ENCODE measurements at places on chromosomes 3 and 15.

- DNase-seq, result no peak
Measured at GRCh38 chr3:119600732-119601131, 3.0 kb downstream of the PLA1A start.

DNA sequence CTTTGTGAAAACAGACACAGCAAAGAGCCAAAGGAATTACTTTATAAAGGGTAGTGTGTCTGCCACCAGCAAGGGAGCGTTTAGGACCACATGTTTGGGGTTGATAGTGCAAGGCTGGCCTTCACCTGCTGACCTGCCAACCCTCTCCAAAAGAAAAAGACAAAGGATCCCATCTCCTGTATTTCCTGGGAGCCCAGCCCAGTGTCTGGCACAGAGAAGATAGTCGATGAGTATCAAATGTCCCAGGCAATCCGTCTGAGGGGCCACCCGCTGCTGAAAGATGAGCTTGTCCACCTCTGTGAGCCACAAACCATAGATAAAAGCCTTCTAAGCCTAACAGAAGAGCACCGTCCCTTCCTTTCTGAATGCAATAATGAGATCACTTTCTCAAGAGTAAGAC lies 154.8 kb upstream of the CTNNB1 start:
- no peak for DNase-seq

GRCh38 chr15:56923174-56923591 lies 4.7 kb downstream of the TCF12 start:
- DNase-seq, result no peak

DNA sequence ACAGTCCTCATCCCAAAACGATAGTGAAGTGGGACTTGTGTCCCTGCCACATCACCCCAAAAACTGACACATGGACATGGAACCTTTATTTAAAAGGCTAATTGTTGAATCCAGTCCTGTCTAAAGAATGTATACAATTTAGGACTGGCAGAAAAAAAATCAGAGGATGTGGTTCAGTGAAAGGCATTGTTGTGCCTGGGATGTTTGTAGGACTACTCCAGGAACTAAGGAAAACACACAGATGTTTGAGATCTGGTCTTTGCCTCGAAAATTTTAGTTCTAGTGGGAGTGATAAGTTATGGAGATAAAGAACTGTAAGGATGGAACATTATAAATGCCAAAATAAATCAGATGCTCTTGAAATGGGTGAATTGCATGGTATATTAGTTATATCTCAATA lies 27.2 kb downstream of the VGLL4 start:
- no peak for DNase-seq

DNA sequence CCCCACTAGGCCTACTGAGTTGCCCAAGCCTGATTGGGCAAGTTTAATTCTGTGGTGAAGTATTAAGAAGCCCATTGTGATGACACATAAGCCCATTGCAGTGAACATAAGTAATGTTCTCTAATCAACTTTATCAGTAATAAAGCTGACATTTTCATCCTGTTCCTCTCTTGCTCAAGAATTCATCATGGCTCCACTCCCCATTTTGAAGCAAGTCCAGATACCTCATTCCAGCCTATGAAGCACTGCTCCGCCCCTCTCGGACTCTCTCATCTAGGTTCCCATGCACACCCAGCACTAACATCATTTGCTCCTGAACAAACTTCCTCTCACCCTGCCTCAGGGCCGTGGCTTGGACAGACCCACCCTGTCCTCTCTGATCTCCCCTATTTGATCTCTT lies 10.5 kb downstream of the SHF start:
- DNase-seq, result no peak

DNA sequence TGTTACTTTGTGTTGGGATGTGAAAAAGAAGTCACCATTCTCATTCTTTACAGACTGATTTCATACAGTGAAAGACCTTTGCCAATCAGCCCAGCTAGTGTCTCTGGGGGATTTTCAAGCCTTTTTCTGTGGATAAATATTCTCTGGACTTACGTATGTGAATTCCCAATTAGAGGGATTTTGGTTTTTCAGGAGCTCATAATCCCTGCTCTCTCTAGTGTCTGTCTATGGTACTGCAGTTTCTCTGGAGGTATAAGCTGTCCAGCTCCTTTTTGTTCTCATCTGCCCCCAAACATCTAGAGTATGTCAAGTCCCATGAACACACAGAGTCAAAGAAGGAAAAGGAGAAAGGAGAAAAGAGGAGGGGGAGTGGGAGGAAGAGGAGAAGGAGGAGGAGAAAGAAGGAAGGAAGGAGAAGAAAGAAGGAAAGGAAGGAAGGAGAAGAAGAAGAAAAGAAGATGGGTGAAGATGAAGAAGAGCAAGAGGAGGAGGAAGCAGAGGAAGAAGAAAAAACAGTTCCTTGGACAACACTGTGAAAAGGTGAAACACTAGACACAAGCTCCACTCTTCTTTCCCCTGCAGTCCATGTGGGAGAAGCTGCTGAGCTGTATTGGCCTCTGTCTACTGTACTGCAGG lies 218.6 kb downstream of the GREM1 start:
- no peak for DNase-seq

DNA sequence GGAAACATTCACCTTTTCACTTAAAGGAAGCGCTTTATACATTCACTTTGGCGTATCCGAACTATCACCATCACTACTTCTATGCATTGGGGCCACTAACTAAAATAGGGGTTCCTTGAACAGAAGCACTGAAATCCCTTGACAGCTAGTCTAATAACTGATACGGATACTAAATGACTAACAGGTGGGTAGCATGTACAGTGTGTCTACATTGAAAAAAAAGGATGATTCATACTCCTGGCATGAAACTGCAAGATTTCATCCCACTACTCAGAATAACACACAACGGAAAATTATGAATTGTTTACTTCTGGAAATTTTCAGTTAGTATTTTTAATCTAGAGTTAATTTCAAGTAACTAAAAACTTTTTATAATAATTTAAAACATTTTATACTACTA lies 96.7 kb downstream of the SMARCC1 start:
- DNase-seq, result no peak

GRCh38 chr3:182979674-182980191 lies 605 bp downstream of the DCUN1D1 start:
- no peak for DNase-seq

GRCh38 chr3:187888701-187889100 lies 143.4 kb upstream of the BCL6 start:
- DNase-seq, result no peak

- DNase-seq, result no peak
Measured at GRCh38 chr3:188491276-188491687, 337.3 kb downstream of the LPP start.

DNA sequence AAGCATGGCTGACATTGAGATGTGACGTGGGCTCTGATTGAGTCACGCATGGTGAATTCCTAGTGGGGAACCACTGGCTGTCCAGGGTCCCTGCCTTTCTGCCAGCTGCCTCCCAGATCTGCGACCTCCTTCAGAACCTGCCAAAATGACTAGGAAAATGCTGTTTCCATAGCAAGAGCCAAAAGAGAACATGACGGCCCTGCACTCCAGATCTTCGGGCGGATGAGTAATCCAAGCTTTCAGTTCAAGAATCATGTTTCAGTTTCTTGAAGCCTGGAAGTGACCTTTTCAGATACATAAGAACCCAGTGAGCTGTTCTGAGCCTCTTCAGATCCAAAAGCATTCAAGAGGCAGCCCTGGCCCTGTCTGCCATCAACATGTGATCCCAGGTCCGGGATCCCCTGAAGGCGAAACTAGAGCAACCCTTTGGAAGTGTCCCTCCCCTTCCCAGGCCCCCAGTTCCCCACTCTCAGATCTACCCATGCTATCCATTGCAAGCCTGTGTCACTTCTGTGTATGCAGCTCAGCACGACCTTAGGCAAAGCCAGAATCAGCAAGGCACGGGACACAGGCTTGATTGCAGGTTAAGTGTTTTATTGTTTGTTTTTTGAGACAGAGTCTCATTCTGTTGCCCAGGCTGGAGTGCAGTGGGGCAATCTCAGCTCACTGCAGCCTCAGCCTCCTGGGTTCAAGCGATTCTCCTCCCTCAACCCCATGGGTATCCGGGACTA lies 19.7 kb downstream of the ANKRD63 start:
- DNase-seq, result no peak

GRCh38 chr15:31332681-31333071 lies 6.0 kb downstream of the KLF13 start:
- DNase-seq, result no peak

GRCh38 chr3:40456279-40456939 lies 730 bp upstream of the RPL14 start:
- DNase-seq, result no peak

DNA sequence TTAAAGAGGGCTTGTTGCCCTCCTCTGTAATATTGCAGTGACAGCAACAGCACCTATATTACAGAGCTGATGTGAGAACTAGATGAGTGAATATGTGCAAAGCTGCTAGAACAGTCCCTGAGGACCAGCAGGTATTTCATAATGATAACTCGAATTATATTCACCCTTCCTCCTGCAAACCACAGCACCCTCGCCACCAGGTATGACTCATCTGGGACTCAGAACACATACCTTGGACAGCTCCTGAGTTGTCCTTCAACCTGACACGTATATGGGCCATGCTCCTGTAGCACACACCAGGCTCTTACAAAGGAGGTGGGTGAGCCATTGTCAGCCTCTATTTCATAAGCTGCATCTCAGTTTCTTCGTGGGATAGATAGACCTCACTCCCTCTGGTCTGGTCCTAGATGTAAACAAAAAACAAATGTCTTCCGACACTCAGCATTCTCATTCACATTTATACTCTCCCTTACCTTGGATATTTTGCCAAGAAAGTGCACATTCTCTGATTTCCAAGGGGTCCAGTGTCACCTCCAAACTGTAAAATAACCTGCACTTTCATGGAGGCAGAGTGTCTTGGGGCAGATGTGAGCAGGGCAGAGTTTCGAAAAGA lies 124.5 kb downstream of the TLE3 start:
- no peak for DNase-seq

DNA sequence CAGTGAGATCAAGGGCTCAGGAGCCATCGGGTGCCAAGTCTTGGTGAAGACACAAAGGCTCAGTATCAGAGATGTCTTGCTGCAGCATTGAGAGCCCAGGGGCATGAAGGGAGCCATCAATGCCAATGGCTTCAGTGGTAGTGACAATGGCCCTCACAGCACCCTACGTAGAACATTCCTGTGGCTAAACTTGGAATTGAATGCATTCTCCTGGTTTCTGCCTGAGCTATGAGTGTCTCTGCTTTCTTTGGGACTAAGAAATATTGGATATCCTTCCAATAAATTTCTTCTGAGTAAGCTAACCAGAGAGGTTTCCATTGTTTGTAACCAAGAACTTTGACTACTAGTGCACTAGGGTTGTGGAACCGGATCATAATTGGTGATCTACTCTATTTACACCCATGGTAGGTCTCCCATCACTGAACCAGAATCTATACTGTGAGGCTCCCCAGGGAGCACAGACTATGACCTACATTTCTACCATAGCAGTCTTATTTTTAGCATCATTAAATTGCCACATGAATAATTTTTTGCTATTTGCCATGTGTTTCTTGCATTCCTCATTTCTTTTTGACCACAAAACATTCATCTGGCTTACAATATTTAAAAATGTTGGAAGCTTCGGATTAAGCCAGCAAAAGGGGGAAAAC lies 31.6 kb upstream of the PDZRN3 start:
- DNase-seq, result no peak

GRCh38 chr15:60871731-60872130 lies 357.4 kb downstream of the RORA start:
- DNase-seq, result no peak

GRCh38 chr3:2036076-2036475 lies 62.6 kb upstream of the CNTN4 start:
- no peak for DNase-seq

- DNase-seq, result no peak
Measured at GRCh38 chr15:38130740-38131498, 121.7 kb upstream of the SPRED1 start.

DNA sequence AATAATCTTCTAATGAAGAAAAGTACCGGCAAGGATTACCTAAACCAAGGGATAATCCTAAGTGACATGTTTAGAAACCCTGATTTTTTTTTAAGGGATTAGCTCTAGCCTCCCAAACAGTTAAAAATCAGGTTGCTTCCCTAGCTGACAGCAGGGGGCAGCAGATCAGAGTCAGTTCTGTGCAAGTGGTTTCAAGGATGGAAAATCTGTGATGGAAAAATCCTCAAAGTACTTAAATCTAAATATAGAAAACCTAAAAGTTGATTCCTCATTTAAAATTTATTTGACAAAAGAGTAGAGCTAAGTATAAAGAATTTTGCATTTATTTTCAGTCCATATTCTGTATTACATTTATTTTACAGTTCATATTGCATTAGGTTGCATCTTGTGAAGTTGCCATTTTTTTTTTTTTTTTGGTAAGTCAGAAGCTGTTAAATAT lies 107.6 kb downstream of the PEX5L start:
- no peak for DNase-seq

DNA sequence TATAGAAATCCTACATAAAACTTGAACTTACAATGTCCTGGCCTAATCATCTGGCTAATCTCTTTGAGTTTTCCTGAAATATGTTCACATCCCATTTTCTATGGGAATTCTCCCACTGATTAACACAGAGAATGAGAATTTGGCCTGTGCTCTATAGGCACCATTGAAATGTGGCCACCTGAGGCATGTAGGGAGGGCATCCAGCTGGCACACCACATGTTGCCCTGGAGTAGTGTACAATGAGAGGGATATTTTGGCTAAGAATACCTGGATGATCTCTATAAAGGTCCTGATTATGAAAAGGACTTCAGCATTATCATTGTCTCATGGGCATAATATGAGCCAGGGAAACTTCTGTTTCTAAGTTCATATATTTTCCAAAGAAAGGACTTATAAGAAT lies 324.0 kb downstream of the ZBTB20 start:
- no peak for DNase-seq

DNA sequence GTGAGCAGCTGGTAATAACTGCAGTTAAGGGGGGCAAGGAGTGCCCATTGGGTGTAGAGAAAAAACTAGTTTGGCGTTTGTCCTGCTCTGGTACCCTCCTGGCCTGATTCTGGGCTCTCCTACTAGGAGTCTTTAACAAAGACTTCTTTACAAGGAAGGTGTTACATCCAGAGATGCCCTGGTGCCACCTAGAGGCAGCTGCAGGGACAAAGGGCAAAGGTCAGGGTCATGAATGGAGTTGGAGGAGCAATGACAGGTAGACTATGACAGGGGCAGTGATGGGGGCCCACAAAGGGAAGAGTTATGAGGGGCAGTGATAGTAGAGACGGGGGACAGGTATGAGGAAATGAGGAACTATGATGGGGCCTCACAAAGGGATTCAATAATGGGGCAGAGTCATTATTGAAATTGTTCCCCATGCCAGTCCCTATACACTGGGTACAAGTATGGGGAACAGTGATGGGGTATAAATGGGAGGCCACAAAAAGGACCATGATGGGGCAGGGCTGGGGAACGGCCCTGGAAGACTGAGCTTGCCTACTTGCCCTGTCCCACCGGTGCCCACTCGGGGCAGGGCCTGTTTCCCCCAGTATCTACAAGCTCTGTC lies 7.9 kb downstream of the CCDC71 start:
- no peak for DNase-seq

GRCh38 chr3:42979044-42979972 lies at the start of gene GASK1A:
Gene GASK1A, plus strand, starts transcription at chr3:42979311. Its CDS starts 332 bp downstream, at chr3:42979643.
- DNase-seq, result no peak

DNA sequence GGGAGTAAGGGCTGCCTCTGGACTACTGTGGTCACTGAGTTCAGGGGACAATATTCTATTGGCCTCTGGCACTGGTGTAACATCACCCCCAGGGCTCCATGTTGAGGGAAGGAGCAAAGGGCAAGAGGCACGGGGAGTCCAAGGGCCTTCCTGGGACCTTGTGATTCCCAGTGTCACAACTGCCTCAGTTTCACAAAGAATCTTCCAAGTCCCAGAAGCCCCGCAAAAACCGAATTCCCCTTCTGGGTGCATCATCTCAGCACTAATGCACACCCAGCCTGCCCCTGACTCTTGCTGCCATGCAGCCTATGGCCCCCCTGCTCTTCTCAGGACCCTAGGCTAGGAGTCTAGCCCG lies 5.5 kb downstream of the AMOTL2 start:
- DNase-seq, result no peak
